ENCODE measurements at places on chromosomes 12 and 14.

GRCh38 chr14:58107947-58108552 is 44.0 kb downstream of the ARMH4 start:
- DNase-seq: peak; percentile 34

- DNase-seq: no peak
Observed at GRCh38 chr14:68384335-68384734, 408.5 kb downstream of the ZFP36L1 start.

DNA sequence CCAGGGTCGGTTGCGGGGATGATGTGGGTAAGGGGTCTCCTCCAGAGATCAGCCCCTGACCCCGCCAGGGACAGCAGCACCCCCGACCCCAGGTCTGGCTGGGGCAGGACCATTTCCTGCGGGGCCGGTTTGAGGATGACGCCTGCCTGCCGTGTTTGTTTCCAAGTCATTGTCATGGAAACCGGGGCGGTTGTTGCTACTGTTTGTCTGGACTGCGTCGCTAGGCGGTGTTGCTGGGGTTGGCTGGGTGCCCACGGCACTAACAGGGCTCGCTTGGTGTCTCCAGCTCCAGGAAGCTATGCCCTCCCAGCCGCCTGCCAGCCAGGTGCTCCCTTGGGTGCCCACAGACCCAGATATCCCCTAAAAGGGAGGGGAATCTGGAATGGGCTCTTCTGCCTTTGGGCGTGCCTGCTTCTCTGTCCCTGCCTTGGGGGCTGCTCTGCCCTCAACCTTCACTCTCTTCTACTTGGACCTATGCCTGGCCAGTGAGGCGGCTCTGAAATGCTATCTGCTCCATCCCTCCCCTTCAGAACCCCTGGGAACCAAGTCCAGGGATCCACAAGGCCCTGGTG is 4.7 kb upstream of the CRIP1 start:
- DNase-seq: peak; percentile 87

DNA sequence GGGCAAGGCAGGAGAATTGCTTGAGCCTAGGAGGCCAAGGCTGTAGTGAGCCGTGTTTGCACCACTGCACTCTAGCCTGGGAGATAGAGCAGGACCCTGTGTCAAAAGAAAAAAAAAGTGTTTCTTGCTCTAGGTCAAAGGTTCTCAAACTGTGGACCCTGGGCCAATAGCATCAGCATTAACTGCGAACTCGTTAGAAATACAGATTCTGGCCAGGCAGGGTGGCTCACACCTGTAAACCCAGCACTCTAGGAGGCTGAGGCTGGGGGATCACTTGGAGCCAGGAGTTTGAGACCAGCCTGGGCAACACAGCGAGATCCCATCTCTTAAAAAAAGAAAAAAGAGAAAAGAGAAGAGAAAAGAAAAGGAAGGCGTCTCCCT is 858 bp downstream of the RILPL2 start:
- no peak for DNase-seq

- no peak for DNase-seq
Observed at GRCh38 chr12:42299392-42300308, 26.2 kb downstream of the ZCRB1 start.

DNA sequence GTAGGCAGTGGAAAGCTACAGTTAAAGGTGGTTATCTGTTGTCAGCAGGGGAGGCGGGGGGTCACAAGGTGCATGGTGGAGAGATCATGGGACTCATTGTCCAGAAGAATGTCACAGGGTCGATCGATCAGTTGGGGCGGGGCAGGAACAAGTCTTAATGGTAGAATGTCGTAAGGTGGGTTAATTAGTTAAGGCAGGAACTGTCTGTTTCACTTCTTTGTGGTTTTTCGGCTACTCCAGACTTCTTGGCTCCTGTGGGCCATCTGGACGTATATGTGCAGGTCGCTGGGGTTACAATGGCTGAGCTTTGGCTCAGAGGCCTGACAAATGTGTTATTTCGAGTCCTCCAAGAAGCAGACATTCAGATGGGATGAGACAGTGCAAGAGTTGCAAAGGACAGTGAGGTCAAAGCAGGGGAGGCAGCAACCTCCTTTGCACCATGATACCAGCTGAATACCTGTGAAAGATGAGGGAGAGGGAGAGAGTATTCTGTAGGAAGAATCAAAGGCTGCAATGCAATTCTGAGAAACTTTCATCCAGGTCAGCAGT is 246.9 kb upstream of the TMEM132C start:
- no peak for DNase-seq

- no peak for DNase-seq
Observed at GRCh38 chr12:121263206-121263935, 33.1 kb downstream of the CAMKK2 start.
